ENCODE measurements at places on chromosomes 3 and 15.

- no peak for DNase-seq
These were observed 792.6 kb downstream of the NAALADL2 start for GRCh38 chr3:175651716-175652115.

GRCh38 chr3:45312836-45313493 lies 75.4 kb upstream of the LARS2 start:
- DNase-seq, result no peak

- peak; percentile 45 for DNase-seq
These were observed 66.0 kb downstream of the SPTSSB start for GRCh38 chr3:161305095-161305991.

GRCh38 chr15:62647202-62647842 lies 395.2 kb upstream of the TPM1 start:
- peak; percentile 63 for DNase-seq

DNA sequence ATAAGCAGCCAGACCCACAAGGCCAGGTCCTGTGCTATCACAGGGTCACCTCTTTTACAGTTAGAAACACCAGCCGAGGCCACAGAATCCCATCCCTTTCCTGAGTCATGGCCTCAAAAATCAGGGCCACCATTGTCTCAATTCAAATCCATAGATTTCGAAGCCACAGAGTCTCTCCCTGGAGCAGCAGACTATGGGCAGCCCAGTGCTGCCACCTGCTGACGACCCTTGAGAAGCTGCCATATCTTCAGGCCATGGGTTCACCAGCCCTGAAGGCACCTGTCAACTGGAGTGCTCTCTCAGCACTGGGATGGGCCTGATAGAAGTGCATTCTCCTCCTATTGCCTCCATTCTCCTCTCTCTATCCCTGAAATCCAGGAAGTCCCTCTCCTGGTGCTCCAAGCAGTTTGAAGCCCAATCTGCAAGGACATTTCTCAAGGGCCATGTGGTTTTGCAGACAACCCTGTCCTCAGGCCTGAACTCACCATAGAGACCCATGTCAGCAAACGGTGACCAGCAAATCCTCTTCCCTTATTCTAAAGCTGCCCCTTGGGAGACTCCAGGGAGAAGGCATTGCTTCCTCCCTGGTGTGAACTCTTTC lies 39.6 kb downstream of the TGM4 start:
- DNase-seq, result peak; percentile 85

All from HT-29 (cell line).